ENCODE measurements at places on chromosomes 11 and 22.

DNA sequence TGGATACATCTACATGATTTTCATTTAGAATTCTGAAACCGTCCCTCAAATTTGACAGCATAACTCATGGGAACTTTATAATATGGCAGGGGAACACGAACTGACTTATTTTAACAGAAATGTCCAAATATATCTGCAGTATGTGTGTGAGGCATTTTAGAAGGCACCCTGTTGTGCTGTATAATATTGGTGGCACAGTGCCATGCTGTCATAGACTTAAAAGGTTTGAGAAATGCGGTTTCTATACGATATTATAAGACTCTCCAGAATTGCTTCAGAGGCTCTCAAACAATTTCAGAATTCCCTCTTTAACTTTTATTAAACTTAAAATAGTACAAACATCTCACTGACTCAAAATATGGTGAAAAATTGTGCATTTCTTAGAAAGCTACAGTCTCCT lies 181.6 kb downstream of the MSANTD4 start:
- no peak for DNase-seq

- DNase-seq, result no peak
These were observed 112.6 kb downstream of the ST3GAL4 start for GRCh38 chr11:126468102-126468521.

DNA sequence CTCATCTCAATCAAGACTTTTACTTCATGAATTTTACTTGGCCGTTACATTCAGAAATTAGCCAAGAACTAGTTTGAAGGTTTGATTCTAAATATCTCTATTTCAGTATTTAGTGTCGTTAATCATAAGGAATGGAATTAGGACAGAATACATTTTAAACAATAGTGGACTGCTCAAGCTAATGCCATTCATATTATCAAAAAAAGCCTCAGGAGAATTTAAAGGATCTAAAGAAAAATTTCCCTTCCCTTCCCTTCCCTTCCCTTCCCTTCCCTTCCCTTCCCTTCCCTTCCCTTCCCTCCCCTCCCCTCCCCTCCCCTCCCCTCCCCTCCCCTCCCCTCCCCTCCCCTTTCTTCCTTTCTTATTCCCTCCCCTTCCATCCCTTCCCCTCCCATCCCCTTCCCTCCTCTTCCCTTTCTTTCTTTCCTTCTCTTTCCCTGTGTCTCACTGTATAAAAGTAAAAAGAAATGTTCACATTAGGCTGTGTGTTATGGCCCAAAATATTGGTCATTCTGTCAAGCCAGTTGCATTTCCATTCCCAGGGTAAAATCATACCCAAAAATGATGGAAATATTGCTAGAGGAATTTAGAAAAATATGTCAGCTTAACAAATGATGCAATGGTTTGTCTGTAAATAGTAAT lies 717.8 kb downstream of the LUZP2 start:
- no peak for DNase-seq

GRCh38 chr11:19693146-19693545 lies 19.5 kb upstream of the NAV2 start:
- no peak for DNase-seq

DNA sequence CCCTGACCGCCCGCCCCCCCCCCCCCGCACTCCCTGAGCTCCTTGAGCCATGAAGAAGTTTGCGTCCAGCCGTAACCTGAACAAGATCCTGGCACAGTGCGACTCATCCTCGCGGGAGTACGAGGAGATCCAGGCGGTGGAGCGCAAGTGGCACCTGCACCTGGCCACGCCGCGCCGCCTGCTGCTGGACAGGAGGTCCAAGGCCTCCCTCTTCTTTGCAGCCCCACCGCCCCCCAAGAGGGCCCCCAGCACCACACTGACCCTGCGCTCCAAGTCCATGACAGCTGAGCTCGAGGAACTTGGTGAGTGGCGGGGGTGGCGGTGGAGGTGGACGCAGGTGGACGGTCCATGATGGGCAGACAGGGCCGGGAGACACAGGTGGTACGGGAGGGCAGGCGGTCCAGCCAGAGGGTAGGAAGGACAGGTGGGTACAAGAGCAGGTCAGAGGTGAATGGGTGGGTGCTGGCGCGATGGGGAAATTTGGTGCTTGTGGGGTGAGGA lies 32.1 kb upstream of the ACR start:
- DNase-seq, result no peak

DNA sequence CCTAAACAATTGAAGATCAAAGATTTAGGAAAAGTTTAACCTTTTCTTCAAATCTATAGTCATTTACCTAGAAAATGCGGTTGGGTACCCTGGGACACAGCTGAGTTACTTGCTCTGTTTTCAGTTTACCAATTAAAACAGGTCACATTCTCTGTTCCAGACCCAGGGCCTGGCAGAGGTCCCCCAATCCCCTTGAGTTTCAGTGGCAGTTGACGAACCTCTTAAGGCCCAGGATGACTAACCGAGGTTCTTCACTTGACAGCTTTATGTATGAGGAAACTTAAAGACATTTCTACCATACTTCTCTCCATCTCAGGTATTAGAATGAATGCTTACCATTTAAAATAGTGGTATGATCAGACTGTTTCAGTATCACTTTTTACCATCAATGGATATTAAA lies 16.3 kb downstream of the LDHAL6A start:
- no peak for DNase-seq

GRCh38 chr11:19242179-19242932 lies 1.6 kb upstream of the E2F8 start:
- peak; percentile 50 for DNase-seq

DNA sequence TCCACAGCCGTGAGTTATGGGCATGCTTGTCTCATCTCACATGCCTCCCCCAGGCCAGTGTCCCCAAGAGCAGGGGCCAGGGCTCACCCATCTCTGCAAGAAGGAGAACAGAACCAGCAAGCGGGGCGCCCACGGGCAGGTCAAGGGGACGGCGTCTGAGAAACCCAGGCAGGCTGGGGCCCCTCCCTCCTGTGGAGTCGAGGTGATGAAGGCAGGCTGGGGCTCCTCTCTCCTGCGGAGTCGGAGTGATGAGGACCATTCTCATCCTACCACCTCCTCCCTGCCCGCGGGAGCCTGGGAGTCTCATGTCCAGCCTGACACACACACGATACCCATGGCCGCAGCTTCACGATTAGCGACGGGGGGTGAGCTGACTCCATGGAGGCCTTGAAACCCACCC lies 141.9 kb downstream of the CTTN start:
- DNase-seq, result no peak

DNA sequence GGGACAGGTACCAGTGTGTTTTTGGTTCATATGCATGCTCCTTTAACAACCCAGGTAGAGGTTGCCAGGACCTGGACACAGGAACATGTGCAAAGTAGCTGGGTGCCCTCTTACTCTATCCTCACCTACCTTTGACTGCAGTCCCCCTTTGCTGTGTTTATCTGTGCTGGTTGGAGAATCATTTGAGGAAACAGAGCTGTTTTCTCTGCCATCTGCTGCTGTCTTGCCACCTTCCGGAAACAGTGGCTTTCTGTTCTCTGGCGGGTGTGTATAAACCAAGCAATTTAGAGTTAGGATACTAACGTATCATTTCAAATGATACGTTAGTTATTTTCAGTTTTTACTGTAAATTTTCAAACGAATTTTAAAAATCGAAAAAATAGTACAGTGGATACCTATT lies 171.9 kb upstream of the TTC12 start:
- DNase-seq, result no peak

DNA sequence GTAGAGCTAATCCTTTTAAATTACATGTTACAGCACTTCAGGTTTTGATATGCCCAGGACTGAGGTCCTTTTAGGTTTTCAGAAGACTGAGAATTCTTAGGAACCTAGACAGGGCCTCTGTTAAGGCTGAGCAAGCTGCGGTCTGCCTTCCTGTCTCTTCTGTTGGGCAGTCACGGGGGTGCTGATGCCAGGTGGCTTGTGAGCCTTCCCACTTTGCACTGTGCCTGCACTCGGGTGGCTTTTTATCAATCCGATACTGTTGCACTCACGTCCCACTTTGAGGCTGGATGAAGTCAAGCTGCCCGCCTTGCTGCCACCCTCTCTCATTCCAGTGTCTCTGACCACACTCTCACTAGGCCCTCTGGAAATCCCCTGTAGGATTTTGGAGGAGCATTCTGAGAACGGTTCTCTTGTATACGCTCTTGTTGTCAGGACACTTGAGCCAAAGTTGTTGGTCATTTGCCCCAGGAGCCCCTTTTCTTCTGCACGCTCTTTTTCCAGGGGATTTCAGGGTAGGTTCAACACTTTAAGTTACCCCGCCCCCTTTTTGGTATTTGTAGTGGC lies 141.8 kb downstream of the TEAD1 start:
- no peak for DNase-seq

- DNase-seq, result peak; percentile 30
These were observed 1.1 kb upstream of the NELL1 start for GRCh38 chr11:20668131-20668809.

DNA sequence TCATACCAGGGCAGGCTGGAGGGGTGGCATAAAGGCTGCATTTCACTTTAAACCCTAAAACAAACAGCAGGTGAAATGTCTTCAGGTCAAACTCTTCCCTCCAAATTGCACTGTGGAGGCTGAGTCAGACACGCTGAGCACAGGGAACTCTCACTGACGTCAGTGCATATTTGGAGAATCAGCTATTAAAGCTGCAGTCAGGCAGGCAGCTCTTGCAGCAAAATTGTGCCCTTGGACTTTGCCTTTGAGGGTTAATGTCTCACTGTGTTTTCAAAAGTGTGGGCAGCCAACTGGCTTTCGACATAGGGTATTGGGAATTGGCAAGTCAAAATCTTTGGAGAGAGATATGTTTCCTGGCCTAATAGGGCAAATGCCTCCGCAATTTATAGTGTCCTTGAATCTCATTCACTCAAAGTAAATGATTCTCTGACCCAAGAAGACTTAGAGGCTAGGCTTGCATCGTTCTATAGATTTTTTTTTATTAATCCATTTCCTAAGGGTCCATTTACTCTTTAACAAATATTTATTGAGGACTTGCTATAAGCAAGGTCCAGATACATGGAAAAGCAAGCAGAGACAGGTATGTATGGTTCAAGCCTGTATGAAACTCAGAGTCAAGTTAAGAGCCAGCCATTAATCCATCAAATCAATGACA lies 27.7 kb upstream of the SMCO4 start:
- no peak for DNase-seq

DNA sequence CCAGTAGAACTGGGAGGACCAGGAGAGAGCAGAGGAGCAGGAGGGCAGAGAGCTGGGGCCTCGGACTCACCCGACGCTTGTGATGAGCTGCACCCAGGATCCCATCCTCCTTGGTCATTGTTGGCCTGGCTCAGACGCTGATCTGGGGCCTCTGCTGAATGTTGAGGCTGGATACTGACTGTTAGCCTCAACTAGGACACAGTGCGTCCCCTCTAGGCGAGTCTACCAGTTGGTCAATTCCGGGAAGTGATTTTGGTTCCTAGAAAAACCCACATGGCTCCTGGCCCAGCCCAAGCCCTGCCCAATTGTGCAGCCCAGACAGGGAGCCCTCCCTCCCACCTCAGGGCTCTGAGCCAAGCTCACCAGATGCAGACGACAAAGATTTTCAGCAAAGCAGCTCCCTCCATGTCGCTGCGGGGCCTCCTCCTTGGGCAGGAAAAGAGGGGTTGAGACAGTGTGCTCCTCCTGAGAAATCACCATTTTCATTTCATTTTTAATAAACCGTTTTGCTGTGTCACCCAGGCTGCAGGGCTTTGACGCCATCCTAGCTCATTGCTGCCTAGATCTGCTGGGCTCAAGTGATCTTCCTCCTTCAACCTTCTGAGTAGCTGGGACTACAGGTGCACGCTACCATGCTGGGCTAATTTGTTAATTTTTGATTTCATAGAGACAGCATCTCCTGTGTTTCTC lies at the start of gene APOL4:
Gene APOL4, minus strand, starts transcription at position 180 of the 690 bp plus-strand sequence. Its CDS starts 75 bp downstream, at position 105.
- DNase-seq, result no peak

DNA sequence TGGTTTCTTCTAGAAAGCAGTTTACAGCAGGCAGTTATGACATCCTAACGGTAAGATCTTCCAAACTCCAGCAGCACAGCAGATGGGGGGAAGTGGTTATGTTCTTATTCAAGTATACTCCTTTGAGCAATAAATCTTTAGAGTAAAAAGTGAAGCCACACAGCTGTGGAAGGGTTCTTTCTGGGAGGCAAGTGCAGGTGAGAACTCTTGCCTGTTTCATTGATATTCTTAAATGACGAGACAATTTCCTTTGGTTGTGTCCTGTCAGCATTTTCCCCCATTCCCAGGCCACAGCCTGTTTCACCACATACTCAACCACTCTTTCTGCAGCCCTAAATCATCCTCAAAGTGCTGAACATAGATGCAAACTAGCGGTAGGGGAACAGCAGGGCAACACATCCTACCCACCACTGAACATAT lies 207.3 kb upstream of the MTNR1B start:
- no peak for DNase-seq

GRCh38 chr11:11426226-11426952 lies 73.3 kb upstream of the CSNK2A3 start:
- no peak for DNase-seq

GRCh38 chr11:133991101-133991500 lies 34.3 kb upstream of the IGSF9B start:
- no peak for DNase-seq

DNA sequence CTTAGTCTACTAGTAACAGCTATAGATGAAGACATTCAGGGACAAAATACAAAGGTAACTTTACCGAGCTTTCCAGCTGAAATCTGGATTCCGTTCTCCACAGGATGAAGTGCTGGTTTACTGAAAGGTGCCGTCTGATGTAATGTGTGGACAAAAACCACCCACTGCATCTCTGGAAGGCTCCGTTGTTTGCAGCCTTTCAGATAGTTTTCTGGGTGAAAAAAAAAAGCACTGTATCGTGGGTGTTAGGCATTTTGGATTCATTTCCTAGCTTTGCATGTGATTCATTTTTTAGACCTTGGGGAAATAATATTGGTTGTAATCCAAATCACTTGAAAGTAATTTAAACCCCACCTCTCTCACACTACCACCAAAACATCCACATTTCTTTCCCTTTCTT lies 10.4 kb downstream of the JAM3 start:
- no peak for DNase-seq

DNA sequence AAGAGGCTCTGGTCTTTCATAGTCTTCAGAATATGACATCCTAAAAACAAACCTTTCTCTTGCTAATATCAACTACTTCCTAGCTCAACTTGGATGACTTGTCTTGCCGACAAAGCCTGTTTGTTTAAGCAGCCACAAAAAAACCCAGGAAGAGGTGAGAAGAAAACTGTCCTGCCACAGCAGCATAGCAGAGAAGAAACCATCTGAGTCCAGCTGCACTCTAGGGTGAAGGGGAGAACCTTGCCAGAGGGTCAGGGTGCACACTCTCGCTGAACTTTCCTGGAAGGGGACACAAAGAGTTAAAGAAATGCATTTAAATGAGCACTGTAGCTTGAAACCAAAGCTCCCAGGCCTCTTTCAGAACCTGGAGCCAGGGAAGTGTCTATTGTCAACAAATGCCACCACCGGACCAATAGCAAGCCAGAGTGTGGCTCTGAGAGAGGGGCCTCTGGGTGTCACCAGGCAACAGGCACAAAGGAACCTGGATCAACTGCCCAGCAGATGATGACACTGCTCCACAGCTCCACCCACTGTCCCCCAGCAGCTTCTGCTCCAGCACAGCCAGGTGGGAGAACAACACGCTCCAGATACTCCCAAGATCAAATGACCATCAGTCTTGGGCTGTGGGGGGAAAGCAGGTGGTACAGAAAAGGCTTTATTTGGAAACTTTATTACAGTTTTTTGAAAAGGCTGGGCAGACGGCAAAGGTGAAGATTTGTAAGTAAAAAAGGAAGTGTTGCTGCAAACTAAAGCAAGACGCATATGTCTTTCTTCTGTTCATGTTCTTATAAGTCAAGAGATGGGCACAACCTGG lies 105.7 kb downstream of the RASSF10 start:
- peak; percentile 91 for DNase-seq

Data from neural progenitor cell (in vitro differentiated cells).